Activated naive CD4-positive, alpha-beta T cell treated with anti-CD3 and anti-CD28 coated beads, Interleukin-2, amount 10 ng/mL, durations not matched to agents 7 days and 5 days (primary cell): ENCODE measurements at places on chromosomes 5 and 9.

- no peak for DNase-seq
Measured at GRCh38 chr9:114370251-114370967, 17.4 kb downstream of the AKNA start.

GRCh38 chr9:97853056-97853843, at the start of gene FOXE1:
Gene FOXE1, plus strand, starts transcription at chr9:97853226. Its CDS starts 689 bp downstream, at chr9:97853915.
- DNase-seq = no peak

- no peak for DNase-seq
Measured at GRCh38 chr5:170747851-170748250, 35.7 kb upstream of the GABRP start.

GRCh38 chr5:68754536-68754935, 339.3 kb upstream of the SLC30A5 start:
- no peak for DNase-seq

DNA sequence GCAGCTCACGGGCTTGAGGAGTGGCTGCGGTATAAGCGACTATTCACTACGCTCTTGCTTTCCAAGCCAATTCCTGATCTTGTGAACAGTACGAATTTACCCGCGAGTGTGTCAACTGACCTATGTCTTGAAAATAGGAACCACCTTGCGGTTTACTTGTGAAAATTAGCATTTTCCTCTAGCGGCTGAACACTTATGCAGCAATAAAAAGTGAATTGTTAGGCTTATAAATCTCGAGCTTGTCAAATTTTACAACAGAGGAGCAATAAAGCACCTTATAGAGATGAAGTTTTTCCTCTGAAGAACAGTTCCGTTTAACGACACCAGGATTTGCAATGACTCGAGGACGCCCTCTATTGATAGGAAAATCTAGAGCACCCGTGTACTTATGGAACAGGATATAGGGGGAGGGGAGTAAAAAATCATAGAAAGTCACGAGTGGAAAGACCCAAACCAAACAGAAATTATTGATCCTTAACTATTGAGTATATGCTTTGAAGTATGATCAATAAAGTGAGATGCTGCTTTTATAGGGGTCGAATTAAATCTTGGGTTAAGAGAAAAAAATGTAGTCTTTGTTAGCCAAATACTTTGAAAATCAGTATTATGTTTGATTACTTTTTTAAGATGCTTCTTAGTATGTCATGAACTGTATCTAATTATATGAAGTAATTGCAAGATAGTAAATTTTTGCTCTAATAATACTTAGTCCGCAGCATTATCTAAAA, 1.9 kb upstream of the RGMB start:
- DNase-seq = peak; percentile 71

GRCh38 chr5:173778152-173778782, 109.9 kb upstream of the CPEB4 start:
- no peak for DNase-seq

GRCh38 chr9:7858166-7858565, 58.6 kb upstream of the DMAC1 start:
- no peak for DNase-seq

GRCh38 chr5:77015938-77016569, 14.2 kb upstream of the AGGF1 start:
- no peak for DNase-seq

GRCh38 chr9:131885144-131885609, 145.3 kb upstream of the RAPGEF1 start:
- no peak for DNase-seq

DNA sequence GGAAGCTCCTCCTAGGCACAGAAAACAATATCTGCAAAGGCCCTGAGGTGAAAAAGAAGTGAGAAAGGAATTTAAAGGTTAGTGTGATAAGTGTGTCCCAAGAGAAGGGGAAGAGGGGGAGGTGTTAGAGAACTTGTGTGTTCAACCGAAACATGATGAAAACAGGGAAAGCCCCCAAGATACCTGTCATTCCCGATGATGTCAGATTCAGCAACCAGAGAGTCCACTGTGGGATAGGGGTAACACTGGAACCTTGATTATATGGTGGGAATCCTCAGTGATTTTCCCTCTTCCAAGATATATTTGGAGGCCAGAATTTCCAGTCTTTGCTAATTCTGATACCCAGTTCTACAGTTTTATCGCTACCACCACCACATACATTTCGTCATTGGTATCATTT, 15.5 kb upstream of the BNC2 start:
- no peak for DNase-seq

DNA sequence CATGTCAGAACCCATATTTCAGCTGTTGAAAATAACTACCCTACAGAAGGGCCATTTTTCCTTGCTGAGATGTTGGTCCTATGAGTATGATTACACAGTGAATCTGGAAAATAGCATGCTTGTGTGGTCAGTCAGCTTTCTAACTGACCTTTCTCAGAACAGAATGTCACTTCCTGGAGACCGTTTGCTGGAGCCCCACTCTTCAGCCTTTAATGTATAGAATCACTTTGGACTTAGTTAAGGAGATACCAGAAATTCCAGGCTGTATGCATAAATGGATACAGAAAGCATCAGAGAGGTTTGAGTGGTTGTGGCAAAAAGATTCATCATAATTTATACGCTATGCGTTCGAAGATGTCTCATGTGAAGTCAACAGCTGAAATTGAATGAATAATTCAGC, 488.1 kb downstream of the EBF1 start:
- DNase-seq = no peak

DNA sequence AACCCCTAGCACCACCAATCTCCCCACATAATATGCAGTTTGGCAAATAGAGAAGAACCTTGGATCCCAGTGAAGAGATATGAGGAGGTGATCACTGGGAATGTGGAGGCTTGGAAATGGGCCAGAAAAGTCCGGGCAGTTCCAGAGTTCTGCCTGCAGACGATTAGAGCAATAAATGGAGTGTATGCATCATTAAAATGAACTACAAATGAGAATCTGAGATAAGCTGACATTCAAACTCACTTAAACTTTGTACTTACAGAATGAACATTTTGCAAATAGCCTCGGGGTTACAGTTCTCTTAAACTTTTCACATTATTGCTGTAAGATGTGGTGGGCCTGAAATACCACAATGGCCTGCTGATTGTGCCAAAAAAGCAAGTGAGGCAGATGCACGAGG, 23.0 kb upstream of the LHFPL2 start:
- DNase-seq = no peak

DNA sequence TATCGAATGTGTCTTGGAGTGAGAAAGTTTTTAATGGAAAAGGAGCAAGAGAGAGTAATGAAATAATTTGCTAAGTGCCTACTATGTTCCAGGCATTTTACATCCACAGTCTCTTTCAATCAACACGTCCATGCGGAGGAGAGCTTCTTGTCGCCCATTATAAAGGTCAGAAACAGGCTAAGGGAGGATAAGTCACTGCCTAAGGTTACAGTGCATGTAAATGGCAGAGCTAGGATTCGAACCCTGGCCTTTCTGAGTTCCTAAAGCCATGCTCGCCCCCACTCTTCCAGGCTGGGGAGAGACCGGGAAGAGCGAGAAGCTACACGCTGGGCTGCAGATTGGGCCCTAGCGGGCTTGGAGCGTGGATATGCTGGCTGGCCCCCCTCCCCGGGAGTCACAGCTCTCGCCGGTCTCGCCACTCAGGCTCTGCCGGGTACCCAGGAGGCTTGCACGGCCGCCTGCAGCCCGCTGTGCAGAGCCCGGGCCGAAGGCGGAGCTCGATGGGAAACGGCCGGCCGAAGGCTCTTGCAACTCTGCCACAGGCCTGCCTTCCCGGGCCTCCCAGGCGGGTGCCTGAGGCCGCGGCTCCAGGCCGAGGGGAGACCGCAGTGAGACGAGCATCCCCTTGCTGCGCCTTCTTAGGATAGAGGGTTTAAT, 775 bp upstream of the LHX2 start:
- no peak for DNase-seq

GRCh38 chr9:81635521-81636254, 53.7 kb downstream of the TLE1 start:
- no peak for DNase-seq

- DNase-seq = no peak
Measured at GRCh38 chr9:132577119-132577518, 5.3 kb upstream of the BARHL1 start.

- no peak for DNase-seq
Measured at GRCh38 chr5:37254581-37254980, 5.4 kb upstream of the CPLANE1 start.

GRCh38 chr5:39218482-39219402, 621 bp downstream of the FYB1 start:
- DNase-seq = no peak

GRCh38 chr9:37197158-37198038, 77.0 kb downstream of the ZCCHC7 start:
- no peak for DNase-seq

DNA sequence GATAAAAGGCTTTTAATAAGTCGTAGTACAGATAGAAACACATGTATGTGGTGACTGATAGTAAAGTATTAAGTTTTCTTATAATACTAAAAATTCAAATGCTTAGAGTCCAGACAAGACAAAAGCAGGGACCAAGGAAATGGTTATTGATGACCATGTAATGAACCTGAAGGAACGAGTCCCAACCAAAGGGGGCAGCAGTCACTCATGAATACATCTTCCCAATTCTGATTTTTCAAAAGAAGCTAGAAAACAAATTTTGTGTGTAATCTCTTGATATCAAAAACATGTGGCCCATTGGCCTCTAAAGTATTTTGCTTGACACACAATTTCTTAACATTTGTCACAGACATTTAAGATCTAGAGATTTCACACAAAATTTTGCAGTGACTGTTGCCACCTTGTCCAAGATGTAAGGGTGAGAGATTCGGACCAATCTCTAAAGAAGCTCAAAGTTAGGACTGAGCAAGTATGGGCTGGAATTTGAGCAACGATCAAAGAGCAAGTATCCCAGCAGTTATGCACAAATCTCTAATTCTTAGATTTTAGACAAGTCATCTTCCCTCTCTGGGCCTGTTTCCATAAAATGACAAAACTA, 66.8 kb downstream of the ARL15 start:
- DNase-seq = peak; percentile 51

DNA sequence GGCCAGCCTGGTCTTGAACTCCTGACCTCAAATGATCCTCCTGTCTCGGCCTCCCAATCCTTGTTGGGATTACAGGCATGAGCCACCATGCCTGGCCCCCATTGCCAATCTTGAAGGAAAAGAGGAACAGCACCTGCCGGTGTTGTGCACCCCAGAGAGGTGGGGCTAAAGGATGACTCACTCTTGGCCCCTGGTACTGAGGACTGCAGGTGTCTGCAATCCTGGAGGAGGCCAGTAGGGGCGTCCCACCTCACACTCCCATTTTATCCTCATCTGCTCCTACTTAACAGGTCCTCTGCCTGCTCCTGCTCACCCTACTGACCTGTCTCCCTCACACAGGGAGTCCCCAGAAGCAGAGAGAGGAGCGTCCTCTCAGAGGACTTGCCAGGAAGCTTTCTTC, 390.4 kb downstream of the ARHGEF28 start:
- DNase-seq = no peak

DNA sequence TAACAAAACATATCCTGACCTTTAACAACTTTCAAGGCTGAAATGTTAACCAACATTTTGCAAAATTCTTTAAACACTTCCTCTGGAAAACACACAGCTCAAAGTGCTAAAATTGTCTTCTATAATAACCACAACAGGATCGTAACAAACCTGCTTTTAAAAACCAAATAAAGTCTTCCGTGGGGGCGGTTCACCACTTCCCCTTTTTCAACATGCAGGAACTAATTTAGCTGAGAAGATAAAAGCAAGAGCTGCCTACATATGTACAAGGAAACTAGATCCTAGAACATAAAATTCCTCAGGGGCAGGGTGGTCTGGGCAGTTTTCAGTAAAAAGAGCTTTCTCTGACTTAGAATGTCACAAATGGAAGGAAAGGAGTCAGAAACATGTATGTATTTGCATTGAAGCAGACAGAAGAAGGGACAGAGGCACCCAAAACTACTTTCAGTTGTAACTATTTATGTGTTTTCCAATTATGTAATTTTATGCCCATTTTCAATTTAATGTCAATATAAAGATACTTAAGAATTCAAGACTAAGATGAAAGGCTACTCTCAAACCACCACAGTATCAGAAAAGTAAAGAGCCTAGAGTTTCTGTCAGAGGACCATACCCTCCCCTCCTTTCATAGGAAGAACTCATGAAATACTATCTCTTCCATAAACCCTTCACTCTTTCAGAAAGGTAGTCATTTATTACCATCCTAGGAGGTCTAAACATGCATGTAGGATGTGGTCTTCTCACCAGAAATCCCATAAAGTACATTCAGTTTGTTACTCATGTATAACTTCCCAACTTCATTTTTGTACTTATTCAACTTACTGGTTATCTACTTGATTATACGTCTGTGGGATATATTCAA, 185.9 kb upstream of the RASA1 start:
- peak; percentile 63 for DNase-seq

DNA sequence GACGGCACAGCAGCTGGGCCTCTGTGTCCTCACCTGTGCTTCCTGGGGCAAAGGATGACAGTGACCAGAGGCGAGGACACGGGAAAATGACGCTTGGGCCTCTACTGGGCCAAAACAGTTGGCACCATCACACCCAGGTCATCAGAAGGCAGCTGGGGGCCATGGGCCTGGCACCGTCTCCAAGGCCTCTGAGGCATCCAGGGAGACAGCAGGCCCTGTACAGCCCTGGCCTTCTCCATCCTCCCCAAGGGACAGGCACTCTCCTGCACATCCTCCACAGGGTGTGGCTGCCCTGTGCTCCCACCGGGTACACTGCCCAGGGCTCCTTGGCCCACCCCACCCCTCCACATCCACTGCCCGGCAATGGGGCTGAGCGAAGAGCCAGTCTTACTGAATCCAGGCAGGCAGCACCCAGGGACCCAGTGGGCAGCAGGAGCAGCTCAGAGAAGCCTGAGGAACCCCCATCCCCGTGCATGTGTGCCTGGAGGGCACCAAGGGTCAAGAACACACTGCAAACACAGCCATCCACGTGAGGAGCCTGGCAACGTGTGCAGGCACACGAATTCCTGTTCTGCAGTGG, 4.0 kb downstream of the LPCAT1 start:
- peak; percentile 7 for DNase-seq

- no peak for DNase-seq
Measured at GRCh38 chr9:21711504-21711903, 90.9 kb upstream of the MTAP start.

DNA sequence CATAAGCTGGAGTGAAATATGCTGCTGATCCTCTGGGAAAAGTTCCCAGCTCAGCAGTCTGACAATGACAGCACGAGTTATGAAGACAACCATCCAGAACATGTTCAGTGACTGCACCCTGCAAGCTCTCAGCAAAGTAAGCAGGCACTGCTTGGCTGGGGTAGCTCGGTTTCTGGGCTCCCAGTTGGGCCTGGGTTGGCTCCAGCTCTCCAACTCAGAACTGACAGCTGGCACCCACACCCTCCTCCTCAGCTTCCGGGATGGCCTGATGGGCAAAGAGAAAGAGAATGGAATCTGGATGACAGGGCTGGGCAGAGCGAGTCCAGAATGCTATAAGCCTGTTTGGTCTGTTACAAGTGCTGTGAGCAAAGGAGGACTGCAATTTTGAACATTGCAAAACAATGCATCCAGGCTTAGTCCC, 185.0 kb downstream of the CSNK1G3 start:
- DNase-seq = no peak

DNA sequence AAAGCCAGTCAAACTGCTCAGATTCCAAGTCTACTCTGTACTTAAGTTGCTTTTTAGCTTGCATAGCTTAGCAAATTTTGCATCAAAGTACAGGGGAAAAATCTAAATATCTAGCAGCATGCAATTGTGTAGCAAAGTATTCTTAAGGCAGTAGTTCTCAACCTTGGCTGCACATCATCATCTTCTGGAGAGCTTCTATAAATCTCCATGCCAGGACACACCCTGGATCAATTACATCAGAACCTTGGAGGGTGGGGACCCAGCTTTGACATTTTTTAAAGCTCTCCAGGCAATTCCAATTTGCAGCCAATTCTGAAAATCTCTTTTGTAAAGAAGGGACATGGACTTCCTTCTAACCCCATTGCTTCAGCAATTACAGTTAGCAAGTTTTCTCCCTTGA, 187.5 kb downstream of the SNCAIP start:
- DNase-seq = no peak
